ENCODE measurements at places on chromosomes 11 and 22. TPM values are rescaled to one million over a fixed set of nuclear protein-coding genes. Genes with fewer than 3 reads are reported as not detected.

GNG3 gene
- total RNA-seq, result not detected

SERPING1 gene
- total RNA-seq, result 0.61 TPM

- no peak for DNase-seq
Observed at GRCh38 chr11:90822996-90823395, 600.1 kb upstream of the CHORDC1 start.

GRCh38 chr22:29683536-29683935, 36.3 kb upstream of the CABP7 start:
- DNase-seq, result no peak

GRCh38 chr11:116598556-116598955, 174.2 kb downstream of the BUD13 start:
- DNase-seq, result no peak

Measured in activated naive CD8-positive, alpha-beta T cell treated with anti-CD3 and anti-CD28 coated beads, Interleukin-2, amount 10 ng/mL, durations not matched to agents 7 days and 5 days (primary cell).